Pons (tissue), 1 donor: ENCODE measurements at places on chromosomes 5 and 9.

- DNase-seq: no peak
These were observed 7.3 kb upstream of the FOXB2 start for GRCh38 chr9:77011973-77012821.

DNA sequence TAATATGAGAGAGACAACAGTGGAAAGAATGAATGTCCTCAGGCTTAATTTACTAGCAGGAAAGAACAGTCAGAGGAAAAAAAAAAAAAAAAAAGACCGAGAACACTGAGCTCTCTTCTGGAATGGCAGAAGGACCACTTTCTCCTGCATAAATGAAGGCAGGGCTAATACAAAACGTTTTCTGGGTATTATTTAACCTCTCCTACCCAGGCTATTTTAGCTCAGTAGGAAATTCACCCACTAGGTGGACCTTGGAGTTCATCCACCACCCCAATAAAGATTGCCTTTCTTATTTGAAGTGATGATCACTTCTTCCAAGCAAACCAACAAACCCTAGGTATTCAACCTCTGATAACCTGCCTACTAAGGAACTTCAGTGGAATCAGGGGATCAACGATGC lies 3.7 kb downstream of the GLIS3 start:
- no peak for DNase-seq

DNA sequence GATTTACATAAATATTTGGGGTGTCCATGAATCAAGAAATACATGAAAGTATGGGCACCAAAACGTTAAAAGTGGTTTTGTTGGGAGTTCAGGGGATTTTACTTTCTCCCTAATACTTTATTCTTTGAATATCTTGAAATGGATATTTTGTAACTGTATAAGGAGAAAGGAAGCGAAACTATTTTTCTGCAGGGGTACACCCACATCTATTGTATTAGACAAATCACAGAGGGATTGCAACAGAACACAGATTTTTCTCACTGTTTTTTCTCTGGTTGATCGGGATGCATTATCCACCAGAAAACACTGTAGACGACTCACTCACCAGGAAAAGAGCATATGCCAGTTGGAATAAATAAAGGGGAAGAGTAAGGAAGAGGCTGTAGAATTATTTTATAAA lies 1.2 kb upstream of the RABGAP1 start:
- DNase-seq: no peak

GRCh38 chr9:38332625-38333024 lies 59.9 kb upstream of the ALDH1B1 start:
- no peak for DNase-seq

DNA sequence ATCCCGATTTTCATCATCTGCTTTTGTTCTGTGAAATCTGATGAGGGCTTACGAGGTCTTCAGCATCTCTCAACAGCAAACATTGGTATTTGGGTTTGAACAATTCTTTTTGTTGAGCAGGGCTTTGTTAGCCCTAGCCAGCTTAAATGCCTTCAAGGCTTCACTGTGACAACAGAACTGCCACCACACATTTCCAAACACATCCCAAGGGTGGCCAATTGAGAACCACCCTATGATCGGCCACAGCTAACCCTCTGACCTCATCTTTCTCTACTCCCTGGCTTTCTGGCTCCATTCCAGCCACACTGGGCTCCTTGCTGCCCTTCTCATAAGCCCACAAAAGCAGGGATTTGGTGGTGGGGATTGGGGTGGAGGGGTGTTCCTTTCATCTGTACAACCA lies 17.6 kb downstream of the MTX3 start:
- no peak for DNase-seq

DNA sequence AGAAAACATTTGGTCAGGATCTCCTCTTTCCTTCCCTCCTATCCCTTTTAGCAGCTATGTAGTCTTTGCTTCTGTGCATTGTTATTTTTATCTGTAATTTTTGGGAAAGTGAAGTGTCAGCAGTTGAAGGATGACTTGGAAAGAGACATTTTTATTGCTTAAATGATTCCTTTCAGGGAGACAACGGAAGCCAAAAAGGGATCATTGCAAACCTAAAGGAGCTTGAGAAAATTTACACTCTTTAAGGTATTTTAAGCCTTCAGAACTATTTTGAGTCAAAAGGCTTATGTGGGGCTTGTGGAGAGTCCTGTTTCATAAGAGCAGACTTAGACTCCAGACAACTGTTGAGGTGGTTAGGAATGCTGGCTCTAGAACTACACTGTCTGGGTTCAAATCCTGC lies 281.6 kb downstream of the KIF4B start:
- DNase-seq: no peak

- no peak for DNase-seq
These were observed 6.1 kb downstream of the DNAJB5 start for GRCh38 chr9:34995670-34996060.

DNA sequence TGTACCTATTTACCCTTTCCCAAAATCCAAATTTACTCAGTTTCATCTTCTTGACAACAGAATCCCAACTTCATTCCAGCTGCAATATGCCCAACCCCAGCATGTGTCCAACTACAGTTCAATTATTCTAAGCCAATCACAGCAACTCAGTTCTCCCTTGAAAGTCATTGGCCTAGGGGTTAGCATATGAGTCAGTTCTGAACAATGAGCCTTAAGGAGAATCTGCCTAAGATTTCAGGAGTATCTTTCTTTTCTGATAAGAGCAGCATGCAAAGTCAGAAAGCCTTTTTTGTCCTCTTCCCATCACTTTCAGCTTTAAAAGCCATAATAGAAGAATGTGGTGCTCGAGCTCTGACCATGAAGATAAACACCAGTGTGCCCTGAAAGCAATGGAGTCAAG lies 44.4 kb upstream of the RASGRF2 start:
- DNase-seq: no peak
